ENCODE measurements at places on chromosomes 3 and 15. TPM values are rescaled to one million over a fixed set of nuclear protein-coding genes. Genes with fewer than 3 reads are reported as not detected.
A peak's percentile ranks its signal among the peaks of the same experiment; 100 is the strongest.

- DNase-seq = peak; percentile 70
These were observed 89.2 kb upstream of the MEF2A start for GRCh38 chr15:99476413-99477222.

- no peak for DNase-seq
These were observed 8.3 kb downstream of the IL5RA start for GRCh38 chr3:3101660-3102458.

- DNase-seq = no peak
These were observed 46.6 kb downstream of the DPPA2 start for GRCh38 chr3:109269577-109270275.

GRCh38 chr3:109899925-109900324, 562.6 kb upstream of the DPPA4 start:
- no peak for DNase-seq

DNA sequence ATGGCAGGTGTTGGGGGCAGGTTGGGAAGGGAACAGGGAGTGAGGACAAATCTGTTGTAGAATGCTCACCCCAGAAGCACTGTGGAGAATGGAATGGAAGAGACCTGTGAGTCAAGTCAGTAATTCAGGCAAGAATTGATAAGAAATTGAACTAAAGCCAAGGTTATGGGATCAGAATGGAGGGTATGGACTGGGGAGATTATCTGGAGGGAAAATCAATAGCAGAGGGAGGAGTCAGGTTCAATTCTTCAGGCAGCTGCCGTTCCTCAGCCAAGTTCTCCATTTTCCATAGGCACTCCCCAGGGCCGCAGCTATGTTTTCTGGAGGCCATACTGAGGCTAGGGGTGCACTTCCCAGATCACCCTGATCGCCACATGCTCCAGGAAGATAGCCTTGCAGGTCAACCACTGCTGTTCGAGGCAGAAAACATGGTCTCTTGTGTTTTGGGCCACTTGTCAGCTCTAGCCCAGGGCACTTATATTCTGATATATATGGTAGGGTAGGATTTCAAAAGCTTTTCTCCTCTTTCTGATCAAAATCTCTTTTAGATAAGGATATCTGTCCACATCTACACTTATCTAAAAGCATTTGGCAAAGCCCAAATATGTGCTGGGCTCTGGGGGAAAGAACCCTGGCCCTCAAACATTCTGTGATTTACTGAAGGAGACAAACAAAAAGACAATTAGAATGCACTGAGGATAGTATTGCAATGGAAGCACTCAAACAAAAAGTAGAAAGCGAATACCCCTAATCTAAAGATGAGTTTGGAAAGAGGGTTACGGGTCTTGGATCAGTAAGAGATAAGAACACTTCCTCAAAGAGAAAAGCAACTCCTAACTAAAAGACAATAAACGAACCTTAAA, 92.3 kb downstream of the TMEM212 start:
- no peak for DNase-seq

The GOLGA8T gene
- 11.5 TPM for total RNA-seq
